AG08395 (cell line): ENCODE measurements at places on chromosomes 6 and 20.

- no peak for DNase-seq
Measured at GRCh38 chr6:26311012-26311384, 54.0 kb upstream of the BTN3A2 start.

GRCh38 chr6:169415179-169415578 lies 161.5 kb upstream of the THBS2 start:
- DNase-seq = no peak

- no peak for DNase-seq
Measured at GRCh38 chr20:21228511-21228910, 74.6 kb upstream of the XRN2 start.

- no peak for DNase-seq
Measured at GRCh38 chr20:57723816-57724215, 14.0 kb upstream of the PMEPA1 start.

DNA sequence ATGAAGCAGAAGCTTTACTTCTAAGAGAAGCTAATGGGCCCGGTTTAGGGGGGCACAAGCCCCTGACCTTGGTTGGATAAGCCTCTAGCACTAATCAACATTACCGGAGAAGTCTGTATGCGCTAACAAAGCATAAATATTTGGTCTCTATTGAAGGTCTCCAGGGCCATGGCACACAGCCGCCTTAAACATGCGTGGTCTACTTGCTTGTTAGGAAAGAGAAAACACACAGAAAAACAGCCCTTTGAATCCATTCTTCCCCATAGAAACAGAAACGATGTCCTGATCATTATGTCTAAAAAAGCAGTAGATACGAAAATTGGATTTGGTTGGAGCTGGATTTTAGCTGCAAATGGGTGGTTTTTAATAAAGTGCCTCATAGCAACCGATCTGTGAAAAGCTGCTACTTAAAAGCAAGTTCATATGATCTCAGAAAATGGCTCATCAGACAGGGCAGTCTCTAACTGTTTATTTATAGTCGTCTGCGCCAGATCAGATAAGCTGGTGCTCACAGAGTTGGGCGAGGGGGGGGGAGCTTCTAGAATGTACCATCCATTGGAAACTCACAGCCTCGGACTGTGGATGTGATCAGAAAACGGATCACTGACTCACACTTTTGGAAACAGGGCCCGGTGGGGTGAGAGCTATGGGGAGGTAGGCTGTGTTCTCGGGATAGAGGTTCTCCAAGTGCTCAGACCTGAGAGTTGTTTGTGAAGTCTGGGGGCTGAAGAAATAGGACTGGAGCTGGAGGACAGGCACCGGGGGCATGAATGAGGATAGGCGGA lies 35.3 kb upstream of the APCDD1L start:
- DNase-seq = no peak

DNA sequence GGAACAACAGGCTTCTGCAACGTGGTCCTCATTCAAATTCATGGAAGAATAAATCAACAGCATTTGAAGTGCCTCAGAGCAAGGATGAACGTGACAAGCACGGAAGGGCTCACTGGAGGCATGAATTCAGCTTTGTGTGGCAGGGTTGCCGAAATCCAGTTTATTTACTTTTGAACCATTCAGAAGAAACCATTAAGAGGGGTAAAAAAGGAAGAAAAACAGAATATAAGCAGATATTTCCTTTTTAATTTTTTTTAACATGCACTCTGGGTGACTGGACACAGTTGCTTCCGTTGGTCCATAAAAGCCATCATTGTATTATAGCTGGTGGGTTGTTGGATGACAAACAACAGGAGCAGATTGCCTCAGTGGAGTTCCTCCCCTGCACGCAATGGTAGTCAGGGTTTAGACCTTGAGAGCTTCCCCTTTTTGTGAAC lies 17.3 kb upstream of the SNRPB2 start:
- DNase-seq = no peak

- DNase-seq = no peak
Measured at GRCh38 chr6:109867009-109867969, 110.8 kb upstream of the GPR6 start.

DNA sequence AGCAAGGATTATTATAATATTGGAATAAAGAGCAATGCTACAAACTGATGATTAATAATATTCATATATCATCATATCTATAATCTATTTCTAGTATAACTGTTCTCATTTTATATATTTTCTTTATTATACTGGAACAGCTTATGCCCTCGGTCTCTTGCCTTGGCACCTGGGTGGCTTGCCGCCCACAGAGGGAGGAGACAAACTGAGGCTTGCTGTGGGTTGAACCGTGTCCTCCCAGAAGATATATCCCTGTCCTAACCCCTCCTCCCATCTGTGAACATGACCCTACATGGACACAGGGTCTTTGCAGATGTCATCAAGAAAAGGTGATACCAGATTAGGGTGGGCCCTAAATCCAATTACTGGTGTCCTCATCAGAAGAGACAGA lies 4.7 kb downstream of the RNASET2 start:
- no peak for DNase-seq

DNA sequence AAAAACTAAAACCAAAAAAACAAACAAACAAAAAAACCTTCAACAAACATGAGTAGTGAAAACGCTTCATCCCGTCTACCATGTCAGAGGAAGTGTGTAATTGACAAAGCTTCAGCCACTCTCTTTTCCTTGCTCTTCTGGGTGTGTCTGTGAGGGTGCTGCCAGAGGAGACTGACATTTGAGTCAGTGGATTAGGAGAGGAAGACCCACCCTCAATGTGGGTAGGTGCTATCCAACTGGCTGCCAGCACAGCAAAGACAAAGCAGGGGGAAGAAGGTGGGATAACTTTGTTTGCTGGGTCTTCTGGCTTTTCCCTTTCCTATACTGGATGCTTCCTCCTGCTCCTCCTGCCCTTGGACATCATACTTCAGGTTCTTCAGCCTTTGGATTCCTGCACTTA lies 145.6 kb downstream of the TASP1 start:
- DNase-seq = no peak

DNA sequence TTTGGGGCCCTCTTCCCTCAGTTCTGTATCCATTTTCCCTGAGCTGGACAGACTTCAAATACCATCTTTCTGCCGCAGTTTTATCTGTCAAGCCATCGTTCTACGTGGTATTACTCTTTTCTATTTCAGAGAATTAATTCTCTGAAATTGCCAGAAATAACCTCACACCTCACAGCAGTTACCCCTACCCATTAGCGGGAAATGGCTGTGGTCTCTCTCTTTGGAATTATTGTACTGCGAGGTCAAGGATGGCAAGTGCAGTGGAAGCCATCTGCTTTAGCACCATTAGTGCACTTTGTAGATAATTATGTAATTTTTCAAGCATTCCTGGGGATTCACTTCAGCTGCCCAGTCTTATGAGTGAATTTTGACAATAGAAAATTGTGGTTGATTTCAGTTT lies 147.8 kb upstream of the CDH4 start:
- no peak for DNase-seq

- peak; percentile 2 for DNase-seq
Measured at GRCh38 chr6:100808638-100809275, 72.4 kb downstream of the ASCC3 start.

DNA sequence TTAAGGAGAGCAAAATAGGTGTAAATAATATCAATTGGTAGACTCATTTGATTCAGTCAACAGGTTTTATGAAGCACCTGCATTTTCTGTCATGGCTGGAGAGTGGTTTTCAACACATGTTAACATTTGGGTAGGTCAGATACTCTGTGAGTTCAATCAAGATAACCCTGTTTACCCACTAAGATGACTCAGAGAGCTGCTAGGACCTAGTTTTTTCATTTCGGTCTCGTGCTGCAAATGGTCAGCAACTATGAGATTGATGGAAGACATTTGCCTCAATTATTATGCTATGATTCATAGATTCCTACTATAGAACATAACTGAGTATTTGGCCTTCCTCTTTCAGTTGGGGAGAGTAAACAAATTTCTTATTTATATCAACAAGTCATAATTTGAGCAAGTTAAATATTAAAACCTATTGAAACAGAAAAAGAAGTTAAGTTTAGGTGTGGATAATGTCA lies 391.4 kb upstream of the CITED2 start:
- no peak for DNase-seq

DNA sequence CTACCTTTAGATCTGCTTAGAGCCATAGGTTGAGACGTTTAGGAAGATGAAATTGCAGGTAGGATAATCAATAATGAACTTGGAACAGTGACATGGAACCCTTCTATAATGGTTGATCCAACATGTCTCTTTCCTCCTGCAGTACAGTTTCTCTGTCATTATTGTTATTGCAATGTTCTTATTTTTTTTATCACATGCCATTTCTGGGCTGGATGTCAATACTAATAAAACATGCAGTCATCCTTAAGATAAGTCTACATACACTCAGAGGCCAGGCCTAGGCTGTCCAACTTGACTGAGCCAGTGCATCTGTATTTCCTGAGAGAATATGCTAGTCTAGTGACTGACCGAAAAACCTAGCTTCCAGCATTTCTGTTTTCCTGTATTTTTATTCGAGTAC lies 75.3 kb upstream of the THEMIS start:
- no peak for DNase-seq

GRCh38 chr6:152267967-152268845 lies 369.0 kb downstream of the SYNE1 start:
- no peak for DNase-seq

- no peak for DNase-seq
Measured at GRCh38 chr6:126531286-126531685, 191.4 kb downstream of the CENPW start.

GRCh38 chr20:24993337-24994185 lies 1.0 kb upstream of the APMAP start:
- DNase-seq = peak; percentile 54

GRCh38 chr20:621125-621756 lies 11.1 kb upstream of the TCF15 start:
- peak; percentile 63 for DNase-seq

DNA sequence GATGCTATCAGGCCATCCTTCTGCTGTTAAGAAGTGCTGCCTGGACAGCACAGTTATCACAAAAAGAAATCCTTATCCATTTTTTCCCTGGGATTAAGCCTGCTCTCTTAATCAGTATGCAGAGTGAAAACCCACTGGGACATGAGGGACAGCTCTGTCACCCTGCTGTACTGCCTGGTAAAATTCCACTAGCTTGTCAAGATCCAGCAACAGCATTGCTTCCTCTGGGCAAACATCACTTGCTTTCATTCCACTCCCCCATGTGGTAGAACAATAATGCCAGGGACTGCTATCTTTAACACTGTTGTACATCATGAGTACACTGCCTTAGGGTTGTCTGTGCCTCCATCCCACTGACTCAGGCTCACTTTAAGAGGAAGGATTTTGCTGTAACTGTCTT lies 331.3 kb downstream of the KIF16B start:
- DNase-seq = no peak

- no peak for DNase-seq
Measured at GRCh38 chr6:95417856-95418255, 159.5 kb upstream of the MANEA start.

DNA sequence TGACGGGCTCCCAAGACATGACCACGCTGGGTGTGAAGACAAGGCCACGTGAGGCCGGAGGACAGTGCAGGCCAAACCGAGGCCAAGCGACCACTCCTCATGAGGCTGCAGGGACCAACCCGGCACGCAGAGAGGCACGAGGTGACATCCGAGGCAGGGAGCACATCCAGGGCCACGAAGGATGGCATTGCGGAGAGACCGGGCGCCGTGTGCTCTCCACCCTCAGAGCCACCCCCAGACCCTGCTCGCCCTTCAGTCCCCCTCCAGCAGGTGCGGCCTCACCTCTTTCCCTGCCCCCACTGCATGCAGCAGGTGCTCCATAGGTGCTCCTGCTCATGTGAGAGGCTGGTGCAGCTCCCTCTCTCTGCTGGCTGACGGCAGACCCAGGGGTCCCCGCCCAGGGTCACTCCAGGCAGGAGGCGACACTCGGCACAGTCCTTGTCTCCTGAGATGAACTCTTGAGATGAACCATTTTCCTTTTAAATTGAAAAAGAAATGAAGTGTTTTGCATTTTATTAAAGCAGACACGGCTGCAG lies 33.8 kb upstream of the CHRNA4 start:
- no peak for DNase-seq

DNA sequence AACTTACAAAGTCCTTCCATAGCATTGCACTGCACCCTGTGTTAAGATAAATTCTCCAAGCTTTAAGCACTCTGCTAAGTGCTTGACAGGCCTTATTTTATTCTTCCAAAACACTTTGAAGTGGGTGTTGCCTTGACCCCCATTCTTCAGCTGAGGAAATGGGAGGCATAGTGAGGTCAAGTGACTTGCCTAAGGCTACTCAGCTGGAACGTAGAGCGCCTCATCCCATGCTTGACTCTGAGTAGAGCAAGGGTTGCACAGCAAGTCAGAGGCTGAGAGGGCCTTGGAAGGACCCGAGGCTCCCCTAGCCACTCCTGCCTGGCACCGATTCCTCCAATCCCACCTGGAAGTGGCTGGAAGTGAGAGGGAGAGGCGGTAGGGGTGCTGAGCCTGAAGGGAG lies 19.6 kb upstream of the CSNK2A1 start:
- no peak for DNase-seq

DNA sequence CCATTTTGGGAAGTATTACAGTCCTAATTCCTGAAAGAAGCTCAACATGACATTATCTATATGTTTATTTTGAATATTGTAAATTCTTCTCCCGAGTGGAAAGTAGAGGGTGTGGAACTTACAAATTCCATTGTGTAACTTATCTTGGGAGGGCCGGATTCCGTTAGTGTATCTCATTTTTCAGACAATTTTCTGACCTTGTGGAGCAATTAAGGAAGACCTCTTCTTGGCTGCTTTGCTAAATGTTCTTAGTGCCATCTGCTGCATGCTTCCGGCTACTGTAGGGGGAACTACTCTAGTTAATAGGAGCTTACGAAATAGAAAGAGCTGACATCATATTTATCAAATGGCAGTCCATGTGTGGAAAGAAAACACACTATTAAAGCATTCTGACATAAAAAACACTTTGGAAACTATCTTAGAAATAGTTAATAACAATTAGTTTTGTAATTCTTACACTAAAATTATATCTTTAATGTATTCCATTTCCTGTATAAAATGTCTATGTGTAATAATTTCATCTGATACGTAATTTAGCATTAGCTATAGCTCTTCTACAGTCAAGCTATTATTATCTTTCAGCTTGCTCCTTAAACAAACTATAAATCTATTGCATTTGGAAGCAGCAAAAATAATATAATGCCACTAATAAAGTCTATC lies 41.5 kb upstream of the KCNQ5 start:
- peak; percentile 69 for DNase-seq
